ENCODE measurements at places on chromosomes 1 and 21.
A peak's percentile ranks its signal among the peaks of the same experiment; 100 is the strongest.

DNA sequence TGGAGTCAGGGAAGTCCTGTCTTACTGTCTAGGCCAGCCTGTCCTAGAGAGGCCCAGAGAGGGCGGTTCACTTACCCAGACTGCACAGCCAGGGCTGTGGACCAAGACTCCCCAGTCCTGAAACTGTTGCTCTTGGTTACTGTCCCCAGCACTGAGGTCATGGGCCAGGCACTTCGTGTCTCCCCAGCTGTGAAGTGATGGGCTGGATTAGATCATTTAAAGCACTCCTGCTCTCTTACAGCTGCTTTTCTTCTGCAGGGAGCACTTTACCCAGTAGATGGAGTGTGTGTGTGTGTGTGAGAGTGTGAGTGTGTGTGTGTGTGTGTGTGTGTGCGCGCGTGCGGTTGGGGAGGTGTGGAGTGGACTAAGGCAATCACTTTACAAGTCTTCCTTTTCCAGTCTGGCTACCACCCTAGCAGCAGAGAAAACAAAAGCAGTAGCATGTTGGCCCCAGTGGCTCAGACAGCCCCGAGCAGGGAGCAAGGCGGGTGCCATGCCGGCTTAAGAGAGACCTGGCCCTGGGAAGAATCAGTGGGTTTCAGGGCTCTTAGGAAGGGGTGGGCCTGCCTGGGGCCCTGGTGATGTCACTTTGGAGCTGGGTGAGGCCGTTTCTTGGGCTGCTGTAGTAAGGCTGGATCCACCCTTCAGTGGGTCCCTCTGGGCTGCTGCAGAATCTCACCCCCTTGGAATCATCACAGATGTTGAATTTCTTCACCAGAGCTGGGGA is 2.4 kb downstream of the SPSB1 start:
- no peak for DNase-seq

GRCh38 chr1:116559304-116559761 is 11.5 kb downstream of the CD58 start:
- DNase-seq: no peak

- DNase-seq: no peak
These were observed 327.8 kb upstream of the USP24 start for GRCh38 chr1:55542901-55543504.

DNA sequence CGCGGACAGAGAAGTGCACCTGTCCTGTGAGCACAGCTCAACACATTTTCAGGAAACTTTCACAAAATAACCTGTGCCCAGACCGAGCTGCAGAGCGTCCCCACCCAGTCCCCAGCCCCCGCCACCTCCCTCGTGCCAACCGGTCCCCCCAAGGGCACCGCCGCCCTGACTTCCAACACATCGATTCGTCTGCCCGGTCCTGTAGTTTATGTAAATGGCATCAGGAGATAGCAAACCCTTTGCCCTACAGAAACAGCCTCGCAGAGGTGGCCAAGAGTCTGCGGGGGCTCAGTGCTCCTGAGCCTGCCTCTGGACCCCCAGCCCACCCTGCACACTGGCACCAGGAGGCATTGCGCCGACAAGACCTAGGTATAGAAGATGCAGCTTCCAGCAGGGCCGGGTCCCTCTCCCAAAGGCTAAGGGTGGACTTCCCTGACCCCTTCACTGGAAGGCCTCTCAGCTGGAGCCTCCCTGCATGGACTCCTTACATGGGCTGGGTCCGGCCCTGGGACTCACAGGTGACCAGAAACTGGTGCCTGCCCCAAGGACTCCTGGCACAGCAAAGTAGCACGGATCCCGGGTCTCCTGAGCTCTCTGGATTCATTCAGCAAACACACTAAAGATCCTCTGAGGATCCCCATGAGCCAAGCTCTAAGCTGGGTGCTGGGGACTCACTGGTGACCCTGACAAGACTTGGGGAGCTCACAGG is 6.6 kb upstream of the PLEKHG5 start:
- DNase-seq: no peak

- DNase-seq: no peak
These were observed 735.4 kb downstream of the LTN1 start for GRCh38 chr21:28257276-28257675.

GRCh38 chr1:154574716-154575115 is 7.1 kb downstream of the CHRNB2 start:
- no peak for DNase-seq

DNA sequence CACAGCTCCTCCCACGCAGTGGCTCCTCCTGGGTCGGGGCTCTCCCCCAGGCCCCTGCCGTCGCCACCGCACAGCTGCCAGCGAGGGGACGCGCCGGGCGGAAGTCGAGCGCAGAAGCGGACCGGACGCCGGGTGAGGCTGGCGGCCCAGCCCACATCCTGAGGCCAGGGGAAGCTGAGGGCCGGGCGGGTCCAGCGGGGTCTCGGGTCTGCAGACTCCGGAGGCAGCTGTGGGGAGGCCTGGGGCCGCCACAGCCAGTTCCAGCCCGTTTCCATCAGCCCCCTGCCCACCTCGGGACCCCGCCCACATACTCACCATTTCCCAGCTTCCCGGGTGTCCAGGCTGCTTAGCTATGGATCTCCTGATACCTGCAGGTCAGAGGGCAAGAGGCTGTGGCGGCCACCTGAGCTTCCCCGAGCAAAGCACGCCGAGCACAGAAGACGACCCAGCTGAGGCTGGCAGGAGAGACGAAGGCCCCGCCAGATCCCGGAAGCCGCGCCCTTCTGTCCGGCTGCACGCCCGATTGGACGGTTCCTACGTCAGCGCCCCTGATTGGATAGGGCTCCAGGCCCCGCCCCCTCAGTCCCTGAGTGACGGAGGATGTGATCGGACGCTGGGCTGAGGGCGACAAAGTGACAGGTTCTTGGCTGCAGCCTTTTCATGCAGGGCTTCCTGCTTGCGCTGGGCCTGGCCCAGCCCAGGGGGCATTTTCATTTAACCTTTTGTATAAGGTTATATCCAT is 38.7 kb upstream of the ZNF124 start:
- peak; percentile 98 for DNase-seq

DNA sequence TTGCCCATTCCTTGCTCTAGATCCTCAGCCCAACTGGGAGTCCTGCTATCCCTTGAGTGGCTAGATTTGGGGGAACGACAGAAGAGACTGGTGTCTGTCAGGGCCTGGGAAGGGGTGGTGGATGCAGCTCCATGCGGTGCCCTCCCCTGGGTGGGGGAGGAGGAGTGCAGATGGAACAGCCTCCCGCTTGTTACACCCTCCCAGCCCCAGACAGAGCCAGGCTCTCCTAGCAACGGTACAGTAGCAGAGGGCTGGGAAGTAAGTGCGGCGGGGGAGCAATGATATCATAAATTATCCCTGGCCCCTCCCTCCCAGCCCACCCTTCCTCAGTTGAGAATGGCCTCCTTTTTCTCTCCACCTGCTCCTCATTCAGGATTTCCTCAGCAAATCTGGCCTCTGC is 37.2 kb downstream of the RHBG start:
- no peak for DNase-seq

GRCh38 chr1:102434421-102434820 is 437.7 kb upstream of the OLFM3 start:
- peak; percentile 24 for DNase-seq

DNA sequence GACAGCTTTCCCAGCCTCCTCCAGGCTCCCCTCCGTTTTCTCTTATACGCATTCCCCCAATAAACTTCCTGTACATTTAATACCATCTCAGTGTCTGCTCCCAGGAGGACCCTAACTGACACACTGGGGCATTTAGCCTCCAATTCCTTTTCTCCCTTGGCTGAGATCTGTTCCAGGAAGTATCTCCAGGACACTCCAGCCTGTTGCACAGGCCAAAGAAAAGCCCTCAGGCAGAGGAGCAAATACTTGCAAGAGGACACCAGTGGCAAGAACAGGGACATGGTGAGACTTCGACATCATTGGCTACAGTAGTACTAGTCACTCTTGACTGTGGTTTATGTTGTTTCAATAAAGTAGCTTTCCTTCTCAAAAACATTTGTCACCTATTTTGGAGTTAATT is 4.7 kb upstream of the SYNJ1 start:
- no peak for DNase-seq

- DNase-seq: no peak
These were observed 13.7 kb upstream of the TRIM62 start for GRCh38 chr1:33195556-33195955.

GRCh38 chr1:76715474-76715873 is 151.8 kb upstream of the ST6GALNAC5 start:
- DNase-seq: no peak

DNA sequence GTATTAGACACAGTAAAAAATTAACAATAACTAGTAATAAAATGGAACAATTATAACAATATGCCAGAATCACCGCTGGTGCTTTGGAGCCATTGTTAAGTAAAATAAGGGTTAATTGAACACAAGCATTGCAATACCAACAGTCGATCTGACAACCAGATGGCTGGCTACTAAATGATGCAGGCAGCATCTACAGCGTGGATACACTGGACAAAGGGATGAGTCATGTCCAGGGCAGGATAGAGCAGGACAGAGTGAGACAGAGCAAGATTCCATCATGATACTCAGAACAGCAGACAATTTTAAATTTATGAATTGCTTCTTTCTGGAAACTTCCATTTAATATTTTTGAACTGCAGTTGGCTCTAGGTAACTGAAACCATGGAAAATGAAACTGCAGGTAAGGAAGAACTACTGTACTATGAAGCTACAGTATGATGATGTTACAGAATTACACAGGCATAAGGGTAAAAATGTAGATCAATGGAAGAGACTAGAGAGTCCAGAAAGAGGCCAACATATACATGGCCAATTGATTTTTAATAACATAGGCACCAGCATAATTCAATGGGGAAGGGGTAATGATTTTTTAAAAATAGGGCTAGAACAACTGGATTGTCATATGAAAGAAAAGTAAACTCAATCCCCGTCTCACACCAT is 168.7 kb downstream of the RRAGC start:
- no peak for DNase-seq

DNA sequence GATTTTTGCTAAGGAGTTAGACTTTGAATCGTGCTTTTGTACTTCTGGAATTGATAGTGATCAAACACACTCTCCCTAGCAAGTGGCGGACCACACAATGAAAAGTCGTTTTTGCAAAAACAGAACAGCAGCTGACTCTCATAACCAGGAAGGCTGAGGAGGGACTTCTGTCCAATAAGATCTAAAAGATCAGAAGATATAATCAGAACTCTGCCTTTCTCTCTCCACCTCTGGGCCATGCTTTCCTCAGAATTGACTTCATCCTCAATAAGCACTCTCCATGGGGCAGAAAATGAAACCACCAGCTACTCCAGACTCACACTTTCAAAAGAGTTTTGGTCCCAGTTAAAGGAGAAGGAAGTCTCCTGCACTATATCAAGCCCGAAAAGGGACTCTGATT is 55.3 kb upstream of the SAMD13 start:
- no peak for DNase-seq

DNA sequence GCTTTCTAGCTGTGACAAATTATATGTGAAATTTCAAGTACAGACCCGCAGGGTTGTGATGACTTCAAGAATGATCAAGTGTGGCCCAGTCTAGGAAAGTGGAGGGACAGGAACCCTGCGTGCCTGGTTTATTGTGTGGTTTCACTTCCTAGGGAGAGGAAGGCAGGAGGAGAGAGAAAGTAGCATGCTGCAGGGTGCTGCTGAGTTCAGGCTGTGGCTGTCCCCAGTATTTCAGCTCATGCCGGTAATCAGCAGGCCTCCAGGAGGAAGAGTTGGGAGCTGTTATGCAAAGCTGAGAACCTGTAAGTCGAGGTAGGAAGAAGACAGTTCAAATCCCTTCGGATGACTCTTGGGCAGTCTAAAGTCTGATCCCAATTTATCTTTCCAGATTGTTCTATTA is 140.4 kb downstream of the ROR1 start:
- no peak for DNase-seq

DNA sequence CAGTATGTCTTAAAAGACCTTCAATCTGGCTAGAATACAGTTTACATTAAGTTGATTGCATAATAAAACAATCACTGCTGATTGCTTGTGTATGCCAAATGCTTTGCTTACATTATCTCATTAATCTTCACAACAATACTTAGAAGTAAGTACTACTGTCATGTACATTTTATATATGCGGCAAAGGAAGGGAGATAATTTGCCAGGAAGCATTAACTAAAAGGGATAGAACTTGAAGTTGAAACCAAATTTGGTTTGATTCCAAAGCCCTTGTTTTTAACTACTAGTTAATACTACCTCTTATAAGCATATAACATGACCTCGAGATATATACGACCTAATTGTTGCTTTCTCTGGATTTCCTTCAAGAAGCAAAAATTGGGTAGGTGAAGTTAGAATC is 155.8 kb downstream of the NTMT2 start:
- DNase-seq: no peak

DNA sequence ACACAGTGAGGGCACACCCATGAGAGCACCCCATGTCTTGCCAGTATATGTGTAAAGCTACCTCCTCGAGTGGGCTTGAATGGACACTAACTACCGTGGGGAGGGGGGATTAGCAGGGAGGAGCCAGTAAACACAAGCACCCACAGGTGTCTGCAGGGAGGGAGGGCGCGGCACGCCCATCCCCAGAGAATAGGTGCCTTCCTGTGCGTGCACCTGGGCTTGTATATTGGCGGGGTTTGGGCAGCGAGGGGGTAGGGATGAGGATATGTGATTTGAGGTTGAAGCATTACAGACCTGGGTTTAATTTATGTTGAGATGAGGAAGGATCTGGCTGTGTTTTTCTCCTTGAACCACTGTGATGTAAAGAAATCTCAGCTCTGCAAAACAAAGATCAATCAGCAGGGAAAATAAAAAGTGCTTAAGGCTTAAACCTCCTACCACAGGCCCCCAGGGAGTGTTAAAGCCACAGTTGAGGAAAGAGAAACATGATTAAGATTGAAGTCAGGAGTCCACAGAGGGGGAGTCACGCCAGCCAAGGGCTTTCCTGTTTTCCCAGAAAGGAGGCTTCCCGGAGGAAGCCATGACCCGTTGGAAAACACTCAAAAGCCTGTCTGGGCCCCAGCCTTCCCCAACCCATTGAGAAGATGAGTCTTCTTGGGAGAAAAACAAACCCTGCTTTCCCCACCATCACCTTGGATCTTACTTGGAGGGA is 80.0 kb downstream of the CAMK2N1 start:
- DNase-seq: no peak

DNA sequence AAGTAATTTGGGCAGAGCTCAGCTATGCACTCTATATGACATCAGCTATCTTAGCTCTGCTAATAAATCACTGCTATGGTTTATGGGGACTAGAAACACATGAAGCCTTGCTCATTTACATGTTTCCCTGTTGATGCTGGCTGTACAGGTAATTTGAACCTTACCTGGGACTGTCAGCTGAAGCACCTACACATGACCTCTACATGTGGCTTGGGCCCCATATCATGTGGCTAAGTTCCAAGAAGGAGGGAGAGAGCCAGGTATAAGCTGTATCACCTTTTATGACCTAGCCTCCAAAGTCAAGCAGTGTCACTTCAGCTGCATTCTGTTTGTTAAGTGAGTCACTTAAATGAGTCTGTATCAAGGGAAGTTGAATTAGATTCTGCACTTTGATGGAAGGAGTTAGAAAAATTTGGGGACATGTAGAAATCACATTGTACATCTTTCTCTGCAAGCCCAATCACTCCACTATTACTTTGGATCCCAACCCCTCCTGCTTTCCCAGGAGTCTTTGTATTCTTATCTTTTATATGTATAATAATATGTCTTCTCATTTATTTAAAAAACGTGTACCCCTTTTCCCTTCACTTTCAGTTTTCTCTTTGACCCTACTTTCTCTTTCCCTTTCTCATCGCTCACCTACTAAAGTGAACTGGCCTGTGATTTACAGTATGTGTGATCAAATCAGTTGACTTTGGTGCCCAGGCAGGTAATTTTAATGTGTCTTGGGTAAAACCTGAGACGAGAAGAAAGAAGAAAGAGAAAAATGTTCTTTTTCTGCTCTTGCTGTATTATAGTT is 53.4 kb upstream of the PRKACB start:
- DNase-seq: no peak

Measured in stimulated activated CD8-positive, alpha-beta memory T cell treated with anti-CD3 and anti-CD28 coated beads, Interleukin-4, amount 100 ng/mL, for 48 hours (primary cell).